Right hindlimb (tissue), 1 donor: ENCODE measurements at places on chromosomes 2 and 18.
A peak's percentile ranks its signal among the peaks of the same experiment; 100 is the strongest.

- DNase-seq = peak; percentile 76
Measured at GRCh38 chr2:31333527-31334183, 80.9 kb downstream of the XDH start.

DNA sequence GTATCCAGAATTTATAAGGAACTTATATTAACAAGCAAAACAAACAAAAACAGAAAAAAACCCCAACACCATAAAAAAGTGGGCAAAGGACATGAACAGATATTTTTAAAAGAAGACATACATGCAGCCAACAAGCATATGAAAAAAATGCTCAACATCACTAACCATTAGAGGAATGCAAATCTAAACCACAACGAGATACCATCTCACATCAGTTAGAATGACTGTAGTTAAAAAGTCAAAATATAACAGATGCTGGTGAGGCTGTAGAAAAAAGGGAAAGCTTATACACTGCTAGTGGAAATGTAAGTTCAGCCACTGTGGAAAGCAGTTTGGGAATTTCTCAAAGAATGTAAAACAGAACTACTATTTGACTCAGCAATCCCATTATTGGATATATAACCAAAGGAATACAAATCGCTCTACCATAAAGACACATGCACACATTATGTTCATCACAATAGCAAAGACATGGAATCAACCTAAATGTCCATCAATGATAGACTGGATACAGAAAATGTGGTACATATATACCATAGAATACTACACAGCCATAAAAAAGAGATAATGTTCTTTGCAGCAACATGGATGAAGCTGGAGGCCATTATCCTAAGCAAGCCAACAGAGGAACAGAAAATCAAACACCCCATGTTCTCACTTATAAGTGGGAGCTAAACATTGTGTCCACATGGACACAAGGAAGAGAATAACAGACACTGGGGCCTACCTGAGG, 25.3 kb downstream of the PREPL start:
- DNase-seq = no peak

- DNase-seq = no peak
Measured at GRCh38 chr2:228613133-228613850, 431.8 kb upstream of the SPHKAP start.

- no peak for DNase-seq
Measured at GRCh38 chr18:78573773-78574172, 405.8 kb upstream of the SALL3 start.

DNA sequence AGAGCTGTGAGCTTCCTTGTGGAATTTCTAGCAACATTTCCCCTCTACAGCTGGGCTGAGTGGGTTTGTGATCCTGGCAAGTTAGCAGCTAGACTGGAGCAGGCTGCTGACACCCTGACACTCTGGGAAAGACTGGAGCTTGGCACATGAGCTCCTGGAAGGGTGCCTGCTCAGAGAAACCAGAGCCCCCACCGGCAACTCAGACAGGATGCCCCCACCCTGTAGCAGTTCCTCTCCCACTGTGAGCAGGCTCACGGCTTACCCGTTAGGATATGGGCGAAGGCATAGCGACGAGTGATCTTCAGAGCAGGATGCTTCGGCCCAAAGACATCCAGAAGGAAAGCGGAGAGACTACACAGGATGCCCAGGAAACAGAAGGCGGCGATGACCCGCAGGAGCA, 11.2 kb downstream of the TMEM127 start:
- no peak for DNase-seq

DNA sequence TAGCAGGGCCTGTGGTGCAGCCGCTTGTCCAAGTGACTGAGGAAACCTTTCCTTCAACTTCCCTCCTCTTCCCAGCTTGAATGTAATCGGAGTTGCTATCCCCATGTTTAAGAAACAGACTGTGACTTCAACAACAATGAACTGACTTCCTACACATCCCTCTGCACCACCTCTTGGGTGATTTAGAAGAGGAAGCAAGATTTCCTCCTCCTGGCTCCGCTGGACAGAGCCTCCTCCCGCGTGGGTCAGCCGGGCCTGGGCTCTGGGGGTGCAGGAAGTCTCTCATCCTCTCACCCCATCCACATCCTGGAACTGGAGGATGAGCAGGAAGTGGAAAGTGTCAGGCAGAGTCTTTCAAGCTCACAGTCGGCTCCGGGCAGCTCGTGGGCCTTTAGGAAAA, 84.3 kb downstream of the GATA6 start:
- peak; percentile 38 for DNase-seq

GRCh38 chr18:35387152-35387571, 10.0 kb upstream of the ZNF396 start:
- DNase-seq = no peak

- DNase-seq = no peak
Measured at GRCh38 chr2:3857576-3857975, 154.2 kb downstream of the DCDC2C start.

DNA sequence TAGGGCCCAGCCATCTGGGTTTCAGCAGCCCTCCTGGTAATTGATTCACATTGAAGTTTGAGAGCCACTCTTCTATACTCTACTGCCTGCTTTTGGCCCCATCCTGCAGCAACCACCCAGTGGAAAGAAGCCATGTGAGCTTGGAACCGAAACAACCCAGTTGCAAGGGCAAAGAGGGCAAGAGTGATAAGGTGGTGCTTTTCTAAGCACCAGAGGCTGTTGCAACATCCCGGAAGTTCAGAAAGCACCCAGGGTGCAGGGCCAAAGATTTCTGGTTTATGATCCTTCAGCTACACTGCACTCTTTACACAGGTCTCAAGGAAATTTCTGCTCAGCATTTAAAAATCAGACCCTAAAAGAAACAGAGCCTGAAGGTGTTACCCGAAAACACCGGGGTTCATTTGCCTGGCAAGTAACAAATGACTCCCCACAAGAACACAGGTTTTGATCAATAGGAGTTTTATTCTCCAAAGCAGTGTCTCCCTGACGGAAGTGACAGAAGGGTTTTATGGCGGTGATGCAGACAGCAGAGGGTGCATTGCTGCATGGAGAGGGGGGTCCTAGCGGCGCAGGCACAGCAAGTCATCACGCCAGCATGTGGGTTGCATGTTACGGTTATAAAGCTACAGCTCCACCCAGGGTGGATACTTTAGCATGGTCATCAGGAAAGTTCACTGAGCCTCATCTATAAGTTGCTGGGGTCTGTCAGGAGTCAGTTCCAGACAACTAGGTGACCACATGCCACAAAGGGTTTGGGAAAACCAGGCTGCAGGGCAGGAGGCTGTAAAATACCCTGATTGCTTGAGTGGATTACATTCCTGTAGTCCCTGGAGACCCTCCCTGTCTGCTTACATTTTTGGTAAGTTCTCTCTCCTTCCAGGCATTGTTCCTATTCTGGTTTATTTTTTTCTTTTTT, 28.8 kb upstream of the TMEM37 start:
- no peak for DNase-seq

- peak; percentile 50 for DNase-seq
Measured at GRCh38 chr2:12262681-12263436, 453.9 kb upstream of the TRIB2 start.

DNA sequence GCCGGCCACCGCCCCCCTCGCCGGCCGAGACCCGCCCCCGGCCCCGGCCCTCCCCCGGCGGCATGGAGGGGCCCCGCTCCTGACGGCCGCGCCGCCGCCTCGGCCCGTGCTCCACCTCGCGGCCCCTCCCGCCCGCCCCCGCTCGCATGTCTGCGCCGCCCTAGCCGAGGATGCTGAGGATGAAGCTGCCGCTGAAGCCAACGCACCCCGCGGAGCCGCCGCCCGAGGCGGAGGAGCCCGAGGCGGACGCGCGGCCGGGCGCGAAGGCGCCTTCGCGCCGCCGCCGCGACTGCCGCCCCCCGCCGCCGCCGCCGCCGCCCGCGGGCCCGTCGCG, 397 bp downstream of the ZCCHC2 start:
- no peak for DNase-seq
